Nucleus accumbens (tissue), 56 donors: ENCODE measurements at places on chromosomes 16 and 17.
A peak's percentile ranks its signal among the peaks of the same experiment; 100 is the strongest.

- DNase-seq, result no peak
These were observed 16.5 kb upstream of the ADGRG3 start for GRCh38 chr16:57651344-57652333.

DNA sequence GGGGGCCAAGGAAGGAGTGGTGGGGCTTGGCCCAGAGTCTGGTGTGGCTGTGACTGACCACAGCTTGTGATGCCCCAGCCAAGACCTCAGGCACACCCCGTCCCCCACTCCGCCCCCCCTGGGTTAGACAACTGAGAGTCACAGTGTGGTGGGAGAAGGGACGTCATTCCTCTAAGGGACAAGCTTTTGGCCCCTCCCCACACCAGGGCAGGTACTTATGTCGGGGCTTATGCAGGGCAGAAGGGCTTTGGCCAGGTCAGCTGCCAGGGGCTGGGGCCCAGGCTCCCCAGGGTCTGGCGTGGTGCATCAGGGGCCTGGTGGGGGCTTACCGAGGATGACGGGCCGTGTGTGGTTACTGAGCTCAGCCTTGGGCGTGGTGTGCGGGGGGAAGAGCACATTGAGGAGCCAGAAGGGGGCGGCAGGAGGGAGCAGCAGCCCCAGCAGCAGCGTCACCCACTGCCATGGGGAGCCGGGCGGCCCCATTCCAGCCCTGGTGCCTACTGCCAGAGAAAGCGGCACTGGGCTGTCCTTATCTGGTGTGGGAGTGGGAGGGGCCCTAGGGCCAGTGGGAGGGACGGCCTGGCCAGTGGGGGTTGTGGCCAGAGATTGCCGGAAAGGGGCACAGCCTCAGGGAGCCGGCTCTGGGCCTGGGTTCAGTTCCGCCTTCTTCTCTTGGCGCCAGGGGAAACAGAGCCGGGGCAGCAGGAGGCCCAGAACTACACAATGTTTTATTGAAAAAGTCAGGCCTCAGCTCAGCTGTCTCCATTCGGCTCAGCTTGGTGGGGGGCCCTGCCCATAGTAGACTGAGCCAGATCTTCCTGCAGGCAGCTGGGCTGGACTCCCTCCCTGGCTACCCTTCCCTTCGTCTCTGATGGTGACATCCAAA lies at the start of gene LCAT:
Gene LCAT (minus strand): TSS at position 502 of the 886 bp plus-strand sequence. CDS start 19 bp downstream, at position 483.
- peak; percentile 89 for DNase-seq

- DNase-seq, result no peak
These were observed 2.1 kb upstream of the UNC119 start for GRCh38 chr17:28554565-28554964.

- DNase-seq, result no peak
These were observed 4.2 kb upstream of the MEOX1 start for GRCh38 chr17:43665937-43666236.

- no peak for DNase-seq
These were observed 1.7 kb upstream of the NPIPB7 start for GRCh38 chr16:28473714-28474265.

DNA sequence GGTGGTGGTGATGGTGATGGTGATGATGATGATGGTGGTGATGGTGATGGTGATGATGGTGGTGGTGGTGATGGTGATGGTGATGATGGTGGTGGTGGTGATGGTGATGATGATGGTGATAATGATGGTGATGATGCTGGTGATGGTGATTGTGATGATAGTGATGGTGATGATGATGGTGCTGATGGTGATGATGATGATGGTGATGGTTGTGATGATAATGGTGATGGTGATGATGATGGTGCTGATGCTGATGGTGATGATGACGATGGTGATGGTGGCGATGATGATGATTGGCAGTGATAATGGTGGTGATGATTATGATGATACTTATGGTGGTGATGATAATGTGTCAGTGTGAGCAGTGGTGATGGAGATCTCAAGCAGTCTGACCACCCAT lies 90.8 kb upstream of the FOXF1 start:
- no peak for DNase-seq

GRCh38 chr16:66223176-66223780 lies 143.2 kb upstream of the CDH5 start:
- no peak for DNase-seq

DNA sequence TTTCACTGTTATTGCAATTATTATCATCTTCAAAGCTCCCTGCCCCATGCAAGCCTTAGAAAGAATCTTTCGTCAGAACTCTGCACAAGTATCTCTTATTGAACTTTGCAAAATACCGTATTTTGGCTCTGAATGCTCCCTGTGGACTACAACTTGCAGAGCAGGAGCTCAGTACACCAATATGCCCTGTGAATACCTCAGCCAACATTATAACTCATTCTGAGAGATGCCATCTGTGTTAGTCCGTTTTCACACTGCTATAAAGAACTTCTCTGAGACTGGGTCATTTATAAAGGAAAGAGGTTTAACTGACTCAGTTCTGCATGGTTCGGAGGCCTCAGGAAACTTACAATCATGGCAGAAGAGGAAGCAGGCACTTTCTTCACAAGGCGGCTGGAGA lies 87.2 kb upstream of the XYLT1 start:
- DNase-seq, result no peak

GRCh38 chr16:52757746-52758472 lies 211.0 kb upstream of the TOX3 start:
- DNase-seq, result no peak

DNA sequence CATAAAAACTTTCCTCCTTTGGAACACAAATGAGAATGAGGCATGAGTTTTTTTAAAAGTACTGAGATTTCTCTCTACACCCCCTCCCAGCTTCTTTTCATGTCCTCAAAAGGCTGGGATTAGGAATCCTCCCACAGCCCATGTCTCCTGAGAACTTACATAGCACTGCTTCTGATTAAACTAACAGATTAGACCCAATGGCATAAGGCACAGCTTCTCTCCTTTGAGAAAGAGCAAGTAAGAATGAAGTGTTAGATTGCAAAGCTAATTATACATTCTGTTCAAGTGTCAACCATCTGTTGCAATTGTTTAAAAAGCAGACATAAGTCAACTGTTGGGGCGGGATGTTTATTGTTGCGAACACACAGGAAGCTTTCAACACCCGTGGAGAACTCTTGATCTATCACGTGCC lies 715.1 kb downstream of the CDH11 start:
- no peak for DNase-seq

- DNase-seq, result no peak
These were observed 38.2 kb downstream of the GRB2 start for GRCh38 chr17:75367312-75367711.

DNA sequence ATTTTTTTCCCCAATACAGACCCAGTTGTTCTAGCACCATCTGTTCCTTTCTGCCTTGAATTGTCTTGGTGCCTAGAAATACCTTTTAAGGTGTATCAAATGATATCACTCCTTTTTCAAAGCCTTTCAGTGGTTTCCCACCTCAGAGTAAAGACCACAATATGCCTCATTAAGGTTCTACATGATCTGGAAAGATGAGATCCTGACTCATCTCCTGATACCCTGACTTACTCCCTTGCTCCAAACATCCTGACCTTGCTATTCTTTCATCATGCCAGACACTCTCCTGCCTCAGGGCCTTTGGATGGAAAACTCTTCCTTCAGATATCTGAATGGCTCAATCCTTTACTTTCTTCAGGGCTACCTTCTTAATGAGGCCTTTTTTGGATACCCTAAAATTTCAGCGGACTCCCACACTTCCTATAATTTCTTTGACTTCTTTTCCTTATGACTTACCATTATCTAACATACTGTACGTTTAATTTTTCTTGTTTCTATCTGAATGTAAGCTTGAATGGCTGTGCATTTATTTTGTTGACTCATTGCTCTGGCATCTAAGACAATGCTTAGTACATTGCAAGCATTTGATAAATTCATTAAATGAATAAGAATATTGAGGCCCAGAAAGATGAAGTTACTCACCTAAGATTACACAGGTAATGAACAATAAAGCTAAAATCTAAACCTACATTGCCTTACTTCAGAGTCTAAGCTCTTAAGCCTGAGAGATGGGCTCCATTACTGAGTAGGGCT lies 19.2 kb downstream of the FLOT2 start:
- DNase-seq, result no peak

DNA sequence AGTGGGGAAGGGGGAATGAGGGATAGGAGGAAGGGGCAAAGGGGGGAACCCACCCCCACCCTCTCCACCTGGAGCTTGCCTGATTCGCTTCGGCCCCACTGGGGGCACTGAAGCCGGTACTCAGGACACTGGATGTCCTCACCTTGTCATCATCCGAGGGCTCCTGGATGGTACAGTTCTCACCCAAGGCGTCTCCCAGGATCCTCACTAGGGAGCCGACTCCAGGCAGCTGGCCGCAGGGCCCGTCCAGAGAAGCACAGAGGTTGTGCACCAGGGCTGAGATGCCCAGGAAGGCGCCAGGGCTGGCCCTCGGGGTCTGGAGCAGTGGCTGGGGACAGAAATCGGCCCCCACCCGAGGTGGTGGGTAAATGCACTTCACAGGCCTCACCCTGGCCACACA lies 92.3 kb downstream of the LITAF start:
- DNase-seq, result no peak

- no peak for DNase-seq
These were observed 38.7 kb upstream of the ZNF750 start for GRCh38 chr17:82878527-82878926.

DNA sequence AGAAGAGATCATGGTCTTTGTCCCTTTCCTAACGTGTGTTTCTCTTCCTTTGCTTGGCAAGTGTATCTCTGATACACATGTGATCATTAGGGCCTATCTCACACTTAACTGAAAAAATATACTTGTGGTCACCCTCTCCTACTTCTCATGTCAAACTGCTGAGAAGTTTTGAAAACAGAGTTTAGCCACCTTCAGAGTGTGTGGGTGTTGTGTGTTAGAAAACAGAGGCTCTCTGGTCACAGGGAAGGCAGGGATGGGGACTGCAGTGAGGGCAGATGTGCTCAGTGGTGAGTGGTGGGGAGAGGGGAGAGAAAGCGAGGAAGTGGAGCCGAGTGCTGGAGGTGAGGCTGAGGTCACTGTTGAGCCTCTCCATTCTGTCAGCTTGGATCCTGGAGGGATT lies 29.4 kb downstream of the GRB7 start:
- no peak for DNase-seq

GRCh38 chr17:31433811-31434726 lies 42.6 kb downstream of the RAB11FIP4 start:
- no peak for DNase-seq

GRCh38 chr16:15031586-15031985 lies 24.3 kb downstream of the NTAN1 start:
- no peak for DNase-seq

DNA sequence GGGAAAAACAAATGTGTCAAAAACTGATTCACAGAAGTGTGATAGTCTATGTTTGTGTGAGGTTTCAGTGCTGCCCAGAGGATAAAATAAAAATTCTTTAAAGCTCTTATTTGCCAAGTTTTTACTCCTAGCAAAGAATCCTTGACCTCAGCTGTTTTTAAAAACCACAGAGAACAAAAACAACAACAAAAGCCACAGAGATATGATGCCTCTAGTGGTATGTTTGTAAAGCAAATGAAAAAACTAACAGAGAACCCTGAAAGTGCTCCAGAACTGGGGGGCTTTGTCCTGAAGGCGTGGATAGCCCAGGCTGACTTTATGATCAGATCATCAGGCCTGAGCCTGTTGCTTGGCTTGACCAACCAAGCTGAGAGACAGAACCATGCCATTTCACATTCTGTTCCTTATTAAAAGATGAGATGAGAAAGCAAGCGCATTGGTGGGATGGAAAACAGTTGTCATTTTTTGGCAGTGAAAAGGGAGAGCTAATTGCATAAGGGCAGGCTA lies 411.0 kb downstream of the CPPED1 start:
- DNase-seq, result no peak

DNA sequence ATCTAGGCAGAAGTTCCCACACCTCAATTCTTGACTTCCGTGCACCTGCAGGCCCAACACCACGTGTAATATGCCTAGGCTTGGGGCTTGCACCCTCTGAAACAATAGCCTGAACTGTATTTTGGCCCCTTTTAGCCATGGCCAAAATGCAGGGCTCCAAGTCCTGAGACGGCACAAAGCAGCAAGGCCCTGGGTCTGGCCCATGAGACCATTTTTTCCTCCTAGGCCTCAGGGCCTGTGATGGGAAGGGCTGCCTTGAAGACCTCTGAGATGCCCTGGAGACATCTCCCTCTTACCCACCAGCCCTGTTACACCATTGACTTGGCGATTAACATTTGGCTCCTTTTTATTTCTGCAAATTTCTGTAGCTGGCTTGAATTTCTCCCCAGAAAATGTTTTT lies 238.6 kb downstream of the CDH13 start:
- no peak for DNase-seq

DNA sequence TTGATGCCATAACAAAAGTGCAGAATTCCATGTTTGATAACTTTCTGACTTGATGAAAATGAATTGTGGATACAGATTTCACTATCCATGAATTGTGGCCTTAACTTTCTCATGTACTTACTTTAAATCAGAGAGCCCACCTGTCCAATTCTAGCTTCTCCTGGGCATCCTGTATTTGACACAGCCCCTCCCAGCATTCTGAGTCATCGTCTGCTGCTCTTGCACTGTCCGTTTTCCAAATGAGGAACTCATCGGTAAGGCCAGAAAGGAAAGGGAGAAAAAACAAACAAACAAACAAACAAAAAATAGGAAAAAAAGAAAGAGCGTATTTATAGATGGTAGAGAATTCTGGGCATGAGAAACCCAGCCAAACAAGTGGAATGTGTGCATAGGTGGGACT lies 361.6 kb downstream of the WWOX start:
- DNase-seq, result no peak

- DNase-seq, result no peak
These were observed 75.2 kb upstream of the METTL9 start for GRCh38 chr16:21524068-21524751.

GRCh38 chr16:47016700-47017133 lies 43.2 kb upstream of the DNAJA2 start:
- no peak for DNase-seq

- no peak for DNase-seq
These were observed 104.3 kb upstream of the TNRC6C start for GRCh38 chr17:77854083-77854758.

DNA sequence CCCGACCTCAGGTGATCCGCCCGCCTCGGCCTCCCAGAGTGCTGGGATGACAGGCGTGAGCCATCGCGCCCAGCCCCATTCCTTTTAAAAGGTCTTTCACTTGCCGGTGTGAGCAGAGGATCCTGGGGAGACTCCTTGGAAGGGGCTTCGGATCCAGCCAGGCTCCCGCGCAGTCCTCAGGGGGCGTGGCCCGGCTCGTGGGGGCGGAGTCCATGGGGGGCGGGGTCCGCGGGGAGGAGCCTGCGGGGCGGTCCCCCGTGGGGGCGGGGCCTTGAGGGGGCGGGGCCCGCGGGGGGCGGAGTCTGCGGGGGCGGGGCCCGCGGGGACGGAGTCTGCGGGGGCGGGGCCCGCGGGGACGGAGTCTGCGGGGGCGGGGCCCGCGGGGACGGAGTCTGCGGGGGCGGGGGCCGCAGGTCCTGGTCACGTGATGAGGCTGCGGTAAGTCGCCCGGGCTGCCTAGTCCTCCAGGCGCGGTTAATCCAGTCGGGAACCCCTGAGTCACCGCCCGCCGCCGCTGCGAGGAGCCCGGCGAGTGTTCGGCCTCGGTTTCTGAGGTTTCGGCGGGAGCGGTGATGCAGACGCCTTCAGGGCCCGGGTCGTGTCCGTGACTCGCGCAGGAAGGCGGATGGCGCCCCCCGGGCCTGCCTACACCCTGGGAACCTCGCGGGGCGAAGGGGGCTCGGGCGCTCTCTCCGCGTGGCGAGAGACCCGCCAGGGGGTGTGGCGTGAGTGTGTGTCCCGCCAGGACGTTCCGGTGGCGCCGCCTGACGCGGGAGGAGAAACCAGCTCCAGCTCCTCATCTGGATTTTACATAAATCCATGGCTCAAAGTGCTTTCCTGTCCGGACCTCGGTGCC lies 23.6 kb upstream of the ABR start:
- no peak for DNase-seq
